ENCODE measurements at places on chromosomes 3 and 15.

DNA sequence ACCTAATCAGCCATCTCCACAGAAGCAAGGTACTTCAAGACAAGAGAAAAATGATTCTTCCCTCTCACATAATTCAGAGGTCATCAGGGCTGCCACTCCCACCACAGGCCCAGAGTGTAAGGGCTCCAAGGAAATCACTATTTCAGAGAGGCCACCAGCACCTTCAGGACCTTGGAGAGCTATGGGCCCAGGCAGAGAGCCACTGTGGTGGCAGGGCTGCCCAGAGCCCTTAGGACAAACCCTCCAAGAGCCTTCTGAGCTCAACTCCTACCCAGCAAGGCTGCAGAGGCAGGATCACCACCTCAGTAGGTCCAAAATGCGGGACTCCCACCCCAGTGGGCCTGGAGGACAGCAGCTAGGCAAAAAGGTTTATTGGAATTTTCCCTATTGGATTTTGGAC is 17.9 kb upstream of the FAN1 start:
- DNase-seq = peak; percentile 36

GRCh38 chr3:30548600-30548999 is 57.8 kb upstream of the TGFBR2 start:
- DNase-seq = no peak

DNA sequence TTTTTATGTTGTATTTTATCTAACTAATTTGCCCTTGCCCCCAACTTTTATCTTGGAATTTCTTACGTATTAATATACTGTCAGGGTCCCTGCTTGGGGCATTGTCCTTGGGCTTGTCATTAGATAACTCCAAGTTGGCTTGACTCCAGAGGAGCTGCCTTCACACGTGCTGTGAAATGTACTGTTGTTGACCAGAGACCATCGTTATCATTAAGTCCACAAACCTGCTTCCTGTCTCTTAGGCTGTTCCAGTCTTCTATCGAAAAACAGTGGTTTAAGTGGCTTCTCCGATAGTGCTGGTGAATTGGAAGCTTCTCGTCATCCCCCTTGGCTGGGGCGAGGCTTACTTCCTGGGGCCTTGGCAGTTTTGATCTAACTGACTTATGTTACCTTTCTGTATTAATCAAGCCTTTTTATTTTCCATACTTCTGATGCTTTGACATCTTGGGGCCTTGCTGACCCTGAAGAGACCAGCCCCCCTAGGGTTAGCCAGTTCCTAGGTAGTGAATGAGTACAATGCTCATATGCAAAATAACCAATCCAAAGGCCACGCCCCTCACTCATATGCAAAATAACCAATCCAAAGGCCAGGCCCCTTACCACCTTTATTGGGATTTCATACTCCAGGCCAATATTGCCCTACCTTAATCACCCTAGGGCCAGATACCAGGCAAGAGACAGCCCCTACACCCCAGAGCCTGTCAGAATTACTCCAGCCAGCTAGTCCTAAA is 164.5 kb downstream of the IGF1R start:
- no peak for DNase-seq

- no peak for DNase-seq
These were observed 35.1 kb upstream of the SNTN start for GRCh38 chr3:63617391-63617790.

DNA sequence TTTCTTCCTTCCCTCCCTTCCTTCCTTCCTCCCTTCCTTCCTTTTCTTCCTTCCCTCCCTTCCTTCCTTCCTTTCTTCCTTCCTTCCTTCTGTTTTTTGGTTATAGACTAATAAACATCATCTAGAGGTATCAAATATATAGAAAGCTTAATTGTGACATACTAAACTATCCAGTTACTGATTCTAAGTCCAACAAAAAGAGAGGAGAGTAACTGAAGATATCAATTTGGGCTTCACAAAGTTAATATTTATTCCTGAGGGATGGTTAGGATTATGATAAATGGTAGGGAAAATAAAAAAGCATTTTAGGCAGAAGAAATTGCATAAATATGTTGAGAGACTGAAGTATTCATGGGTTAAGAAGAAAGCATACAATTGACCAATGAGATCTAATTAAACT is 7.8 kb upstream of the CLDN16 start:
- no peak for DNase-seq

DNA sequence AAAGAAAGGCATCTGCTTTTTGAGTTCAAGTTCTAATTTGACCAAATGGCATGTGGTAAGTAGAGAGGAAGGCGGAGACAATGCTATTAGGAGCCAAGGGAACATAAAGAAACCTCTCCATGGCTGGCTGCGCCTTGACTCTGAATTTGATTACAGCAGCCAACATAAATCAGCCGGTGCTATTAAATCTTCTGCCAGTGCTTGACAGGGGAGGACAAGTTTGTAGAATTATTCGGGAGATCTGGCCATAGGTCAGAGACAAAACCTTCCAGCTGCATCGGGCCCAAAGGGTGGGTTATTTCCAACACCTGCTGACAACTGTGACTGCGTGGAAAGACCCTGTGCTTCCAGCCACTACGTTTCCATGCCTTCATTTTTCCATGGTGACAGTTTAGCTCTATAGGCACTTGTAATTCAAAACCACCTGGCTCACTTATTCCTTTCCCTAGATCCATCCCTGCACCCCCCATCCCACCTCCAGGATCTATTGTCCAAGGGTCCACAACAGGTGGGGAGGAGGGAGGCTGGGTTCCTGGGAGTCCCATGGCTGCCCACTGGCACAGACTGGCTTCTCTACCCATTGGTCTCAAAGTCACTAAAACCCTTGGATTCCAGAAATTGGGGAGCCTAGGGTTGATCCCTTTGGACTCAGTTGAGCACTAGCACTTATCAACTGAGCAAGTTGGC is 15.9 kb downstream of the COLQ start:
- DNase-seq = peak; percentile 91

DNA sequence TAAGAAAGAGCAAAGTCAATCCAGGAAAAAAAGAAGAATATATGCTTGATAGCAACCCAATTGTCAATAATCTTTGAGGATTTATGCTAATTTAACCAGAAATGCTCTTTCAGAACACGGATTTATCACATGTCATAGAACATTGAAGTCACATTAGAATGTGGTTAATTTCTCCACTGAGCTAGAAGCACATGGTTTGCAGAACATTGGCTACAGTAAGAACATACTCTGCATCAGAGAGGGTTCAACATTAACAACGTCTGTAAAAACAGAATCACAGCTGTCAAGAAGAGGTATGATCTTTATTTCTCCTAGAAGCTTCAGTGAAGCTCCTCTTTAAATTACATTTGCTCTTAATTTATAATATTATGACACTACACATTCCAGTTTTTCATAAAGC is 619.7 kb upstream of the AGTR1 start:
- no peak for DNase-seq

- no peak for DNase-seq
These were observed 8.3 kb upstream of the CAMP start for GRCh38 chr3:48215019-48215418.

DNA sequence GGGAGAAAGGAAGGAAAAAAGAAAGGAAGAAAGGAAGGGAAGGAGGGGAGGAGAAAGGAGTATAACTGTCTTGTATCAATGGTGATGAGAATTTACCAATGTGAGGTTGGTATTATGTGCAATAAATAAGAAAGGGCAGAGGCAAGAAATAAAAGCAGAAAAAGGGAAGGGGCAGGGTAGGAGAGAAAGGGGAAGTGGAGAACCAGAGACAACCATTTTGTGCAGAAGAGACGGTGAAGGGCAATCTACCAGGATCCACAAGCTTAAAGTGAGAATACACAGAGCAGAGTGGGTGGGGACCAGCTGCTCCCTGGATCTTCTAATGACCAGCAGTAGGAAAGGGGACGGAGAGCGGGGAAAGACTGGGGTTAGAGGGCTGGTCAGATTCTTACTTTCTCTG is 106.9 kb upstream of the SLCO2A1 start:
- no peak for DNase-seq

GRCh38 chr15:49734831-49735508 is 114.1 kb downstream of the DTWD1 start:
- DNase-seq = no peak

DNA sequence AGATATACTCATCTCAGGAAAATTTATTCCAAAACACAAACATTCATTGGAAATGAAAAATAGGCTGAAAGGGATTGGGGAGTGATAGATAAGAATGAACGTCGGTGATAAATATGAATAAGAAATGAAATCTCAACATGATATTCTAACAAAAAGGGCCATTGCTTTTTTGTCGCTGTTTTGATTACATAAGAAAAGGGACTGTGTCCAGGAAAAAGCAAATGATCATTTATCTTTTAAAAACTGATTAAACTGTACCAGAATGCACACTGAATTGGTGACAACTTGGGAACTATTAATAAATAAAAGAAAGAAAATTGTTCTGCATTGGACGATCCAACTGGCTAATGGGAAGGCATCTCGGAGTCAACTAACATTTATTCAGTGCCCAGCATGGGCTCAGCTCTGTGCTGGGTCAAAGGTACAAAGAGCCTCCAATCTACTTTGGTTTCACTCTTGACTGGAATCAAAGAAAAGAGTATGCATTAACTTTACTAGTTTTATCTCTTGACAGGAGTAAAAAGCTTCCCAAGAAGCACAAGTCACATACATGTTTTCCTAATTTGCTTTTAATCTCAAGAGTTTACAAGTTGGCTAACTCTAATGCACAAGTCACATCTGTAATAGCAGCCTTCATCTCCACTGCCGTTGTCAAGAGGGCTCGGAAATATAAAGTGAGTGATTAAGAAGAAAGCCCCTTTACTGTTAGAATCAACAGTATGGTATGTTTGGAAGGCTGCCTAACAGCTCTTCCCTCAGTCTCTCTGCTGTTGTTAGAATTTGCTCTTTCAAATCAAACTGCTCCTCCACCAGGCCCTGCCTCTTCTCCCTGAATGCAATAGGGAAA is 280.0 kb downstream of the IGSF11 start:
- DNase-seq = no peak

- no peak for DNase-seq
These were observed 13.1 kb downstream of the DNAAF4 start for GRCh38 chr15:55494931-55495330.

GRCh38 chr15:30997270-30997669 is 5.8 kb upstream of the MTMR10 start:
- no peak for DNase-seq

GRCh38 chr3:11250902-11251806 is 21.0 kb upstream of the ATG7 start:
- DNase-seq = no peak

DNA sequence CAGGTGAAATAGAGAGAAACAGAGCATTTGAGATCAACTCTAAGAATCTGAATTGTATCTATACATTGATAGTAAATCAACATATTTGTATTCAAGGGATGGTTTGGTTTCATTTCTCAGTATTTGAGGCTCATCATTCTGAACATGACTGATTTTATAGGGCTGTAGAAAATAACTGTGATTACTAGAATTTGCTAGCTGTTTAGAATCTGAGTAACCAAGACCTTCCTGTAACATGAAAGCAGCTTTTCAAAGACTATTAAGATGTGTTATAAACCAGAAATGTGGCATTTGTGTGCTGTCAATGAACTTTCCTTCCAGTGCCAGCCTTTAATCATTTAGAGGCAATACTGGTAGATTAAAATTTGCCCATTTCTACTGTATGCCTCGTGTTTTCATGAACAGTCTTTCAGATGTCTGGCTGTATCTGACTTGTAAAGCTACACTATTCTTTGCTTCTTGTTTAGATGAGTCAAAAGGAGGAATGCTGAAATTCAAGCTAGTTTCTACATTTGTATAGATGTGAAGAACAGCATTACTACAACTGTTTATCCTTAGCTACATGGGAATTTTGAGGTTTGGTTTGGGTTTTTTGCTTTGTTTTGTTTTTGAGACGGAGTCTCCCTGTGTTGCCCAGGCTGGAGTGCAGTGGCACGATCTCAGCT is 137.3 kb upstream of the BHLHE40 start:
- DNase-seq = no peak

GRCh38 chr3:135051409-135051973 is 256.4 kb downstream of the EPHB1 start:
- no peak for DNase-seq

GRCh38 chr3:82229397-82229796 is 468.0 kb upstream of the GBE1 start:
- no peak for DNase-seq

GRCh38 chr15:58361273-58361759 is 70.5 kb upstream of the LIPC start:
- no peak for DNase-seq

DNA sequence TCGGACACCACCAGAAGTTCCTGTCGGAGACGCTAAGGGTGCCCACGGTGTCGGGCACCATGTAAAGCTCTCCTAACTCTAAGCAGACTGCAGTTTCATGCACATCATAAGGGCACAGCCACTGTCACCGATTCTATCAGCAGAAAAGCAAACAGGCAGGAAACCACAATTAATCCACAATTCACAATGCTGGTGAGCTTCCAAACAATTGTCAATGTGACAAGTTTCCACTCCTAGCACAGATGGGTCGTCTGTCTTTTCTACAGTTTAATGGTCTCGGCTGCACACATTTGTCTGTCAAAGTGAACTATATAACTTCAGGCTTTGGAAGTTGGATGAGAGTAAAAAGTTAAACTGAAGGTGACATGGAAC is 8.8 kb upstream of the OCA2 start:
- DNase-seq = no peak

GRCh38 chr3:194357681-194358080 is 6.6 kb upstream of the CPN2 start:
- no peak for DNase-seq

GRCh38 chr15:29522373-29523276 is 253.0 kb upstream of the NSMCE3 start:
- peak; percentile 19 for DNase-seq

GRCh38 chr15:77834276-77834990 is 201.7 kb upstream of the LINGO1 start:
- no peak for DNase-seq

DNA sequence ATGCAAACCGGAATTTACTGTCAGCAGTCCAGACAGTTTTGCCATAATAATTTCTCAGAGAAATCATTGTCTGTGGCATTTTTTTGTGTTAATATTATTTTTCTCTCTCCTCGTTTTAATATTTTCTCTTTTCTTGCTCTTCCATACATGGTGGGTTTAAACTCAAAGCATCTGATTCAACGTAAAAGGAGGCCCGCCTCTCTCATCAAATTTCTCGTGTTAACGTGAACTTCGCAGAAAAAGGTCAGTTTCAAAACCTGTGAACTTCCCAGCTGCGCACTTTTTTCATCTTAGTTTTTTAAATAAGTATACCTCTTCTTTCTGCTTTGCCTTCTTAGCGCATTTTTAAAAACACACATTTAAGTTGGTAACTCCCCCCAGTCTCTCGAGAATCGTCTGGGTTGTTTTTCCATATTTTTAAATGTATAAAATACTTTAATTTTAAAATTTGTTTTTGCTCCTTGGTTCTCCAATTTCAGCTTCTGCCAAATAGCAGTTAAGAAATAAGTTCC is 9.1 kb downstream of the SHOX2 start:
- DNase-seq = no peak

- DNase-seq = peak; percentile 80
These were observed 3.9 kb upstream of the RNU6-1 start for GRCh38 chr15:67843571-67844387.

DNA sequence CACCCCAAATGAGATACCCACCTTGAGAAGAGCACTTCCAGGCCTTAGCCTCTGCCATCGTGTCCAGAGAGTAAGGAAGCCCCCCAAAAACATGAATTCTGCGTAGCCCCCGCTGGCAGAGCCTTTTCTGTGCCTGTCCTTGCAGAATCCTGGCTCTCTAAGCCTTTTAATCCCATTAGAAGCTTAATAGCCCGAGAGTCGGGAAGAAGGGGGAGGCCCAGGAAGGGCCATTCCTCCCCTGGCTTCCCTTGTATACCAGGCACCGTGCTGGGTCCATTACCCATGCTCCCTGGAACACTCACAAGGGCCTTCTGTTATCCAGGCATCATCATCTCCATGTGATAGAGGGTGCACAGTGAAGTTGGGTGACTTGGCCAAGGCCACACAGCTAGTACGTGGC is 7.1 kb downstream of the SPTBN5 start:
- no peak for DNase-seq

- DNase-seq = no peak
These were observed 81.6 kb upstream of the ROBO2 start for GRCh38 chr3:76958274-76958673.
